ENCODE measurements at places on chromosomes 3 and 15.

GRCh38 chr3:189624130-189624529 lies 7.1 kb upstream of the TP63 start:
- no peak for DNase-seq

DNA sequence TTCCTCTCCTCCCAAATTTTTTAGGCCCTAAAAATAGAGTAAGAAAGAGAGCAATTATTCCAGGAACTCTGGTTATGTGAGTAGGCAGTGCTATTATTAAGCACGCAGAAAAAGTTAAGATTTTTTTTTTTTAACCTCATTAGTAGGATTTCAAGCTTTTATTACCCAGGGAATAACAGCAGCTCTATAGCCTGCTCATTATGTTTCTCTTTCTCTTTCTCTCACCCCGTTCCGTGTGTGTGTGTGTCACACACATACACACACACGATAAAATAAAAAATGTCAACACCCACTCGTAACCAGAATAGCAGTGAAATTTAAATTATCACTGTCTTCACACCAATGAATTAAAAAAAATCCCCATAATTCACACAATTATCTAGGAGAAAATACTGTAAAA lies 30.3 kb downstream of the GADL1 start:
- DNase-seq, result no peak

DNA sequence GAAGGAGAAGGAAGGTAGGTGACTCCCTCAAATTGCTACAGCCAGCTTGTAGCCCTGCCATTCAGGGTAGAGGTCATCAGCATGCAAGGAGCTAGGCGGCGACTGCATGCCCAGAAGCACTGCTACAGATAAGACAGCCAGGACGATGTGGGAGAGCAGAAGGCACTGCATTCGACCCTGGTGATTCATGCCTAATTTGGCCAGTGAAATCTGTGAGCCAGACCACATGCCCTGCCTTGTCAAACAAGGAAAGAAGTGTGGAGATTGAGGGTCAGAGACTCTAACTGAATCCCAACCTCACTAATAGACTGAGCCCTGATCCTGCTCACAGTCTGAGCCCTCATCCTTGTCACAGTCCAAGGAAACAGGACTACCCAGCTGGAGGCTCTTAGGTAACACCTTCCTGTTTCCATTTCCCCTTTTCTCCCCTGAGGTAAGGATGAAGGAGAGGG lies 86.6 kb downstream of the LINGO1 start:
- DNase-seq, result peak; percentile 87

- DNase-seq, result no peak
Measured at GRCh38 chr3:35677797-35678196, 38.5 kb downstream of the ARPP21 start.

GRCh38 chr3:195808741-195809290 lies 2.9 kb downstream of the MUC4 start:
- DNase-seq, result no peak

GRCh38 chr15:85493260-85493659 lies 112.9 kb downstream of the AKAP13 start:
- DNase-seq, result no peak

- no peak for DNase-seq
Measured at GRCh38 chr15:88020806-88021205, 235.7 kb downstream of the NTRK3 start.

- DNase-seq, result no peak
Measured at GRCh38 chr15:78364233-78364632, 24.1 kb downstream of the CRABP1 start.

GRCh38 chr3:71016178-71016845 lies 567.2 kb downstream of the FOXP1 start:
- DNase-seq, result no peak

DNA sequence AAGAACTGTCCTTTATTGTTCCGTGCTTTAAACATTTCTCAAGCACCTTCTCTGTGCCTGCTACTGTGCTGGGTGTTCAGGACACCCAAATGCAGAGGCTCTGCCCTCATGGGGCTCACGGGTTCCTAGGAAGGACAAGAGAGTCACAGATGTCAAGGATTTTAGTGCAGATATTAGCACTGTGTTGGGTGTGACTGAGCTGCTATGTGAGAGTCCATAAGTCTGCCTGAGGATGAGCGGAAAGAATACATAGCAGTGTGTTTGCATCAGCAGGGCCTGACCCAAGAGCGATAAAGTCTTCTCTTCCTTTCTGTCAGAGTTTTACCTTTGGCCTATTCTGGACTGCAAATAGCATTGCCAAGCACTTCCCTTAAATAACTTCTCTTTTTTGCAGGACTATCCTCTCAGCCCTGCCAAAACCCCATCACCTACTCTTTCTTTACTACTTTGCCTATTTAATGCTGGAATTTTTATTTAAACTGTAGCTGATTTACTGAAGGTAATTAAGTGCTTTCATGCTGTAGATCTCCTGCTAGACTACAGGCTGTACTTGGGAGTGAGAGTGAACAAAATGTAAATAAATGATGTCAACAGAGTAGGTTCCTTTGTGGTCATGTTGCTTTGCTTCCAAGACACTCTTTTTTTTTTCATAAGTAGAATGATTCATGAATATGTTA lies 459.4 kb upstream of the TPRG1 start:
- DNase-seq, result peak; percentile 50

DNA sequence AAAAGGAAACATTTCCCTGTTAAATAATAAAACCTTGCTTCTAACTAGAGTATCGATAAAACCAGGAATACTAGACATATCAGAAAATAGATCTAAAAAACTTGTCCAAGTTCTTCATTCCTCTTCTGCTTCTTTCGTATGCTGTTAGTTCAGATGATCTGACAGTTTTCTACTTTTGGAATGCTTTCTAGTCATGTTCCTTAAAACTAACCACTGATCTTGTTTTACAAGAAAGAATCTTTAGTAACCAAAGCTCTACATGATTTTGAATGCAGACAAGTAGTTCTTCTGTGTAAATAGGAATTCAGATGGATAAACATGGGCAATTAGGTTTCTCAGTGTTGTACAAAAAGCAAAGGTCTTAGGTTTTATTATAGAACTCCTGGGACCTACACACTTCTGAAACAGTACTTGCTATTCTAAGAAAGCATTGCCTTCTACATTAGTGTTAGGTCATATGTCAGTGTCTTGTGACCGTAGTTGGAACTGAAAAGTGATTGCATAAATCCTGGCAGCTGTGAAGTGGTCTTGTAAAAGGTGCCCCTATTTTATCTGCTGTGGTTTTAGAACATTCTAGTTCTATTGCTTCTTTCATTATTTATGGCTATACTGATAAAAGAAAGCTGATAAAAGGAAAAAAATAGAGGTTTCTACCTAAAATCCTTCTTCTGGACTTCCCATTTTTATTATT lies 40.7 kb downstream of the SNRK start:
- no peak for DNase-seq

DNA sequence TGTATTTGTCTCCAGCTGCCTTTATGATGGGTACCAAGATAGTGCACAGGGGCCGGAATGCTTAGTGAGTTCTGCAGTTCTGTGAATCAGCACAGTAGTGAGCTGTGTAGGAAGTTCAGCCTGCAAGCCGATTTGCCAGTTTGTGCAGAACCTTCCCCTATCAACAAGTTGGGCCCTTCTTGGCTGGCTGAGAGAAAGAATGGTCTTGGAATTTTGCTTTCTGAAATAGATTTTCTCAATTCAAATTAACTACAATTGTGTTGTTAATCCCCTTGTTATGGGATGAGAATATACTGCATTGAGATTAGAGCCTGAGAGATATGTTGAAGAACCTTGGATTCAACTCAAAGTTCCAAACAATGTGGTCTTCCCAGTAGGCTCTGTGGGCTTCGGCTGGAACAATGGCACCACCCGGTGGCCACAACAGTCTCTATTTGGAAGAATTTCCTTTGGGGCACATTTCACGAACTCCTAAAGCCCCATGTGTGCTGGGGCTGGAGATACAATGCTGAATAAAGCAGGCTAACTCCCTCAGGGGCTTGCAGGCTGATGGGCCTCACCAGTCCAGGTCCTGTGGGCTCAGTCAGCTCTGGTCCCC lies 59.1 kb downstream of the TRIM42 start:
- DNase-seq, result peak; percentile 14

GRCh38 chr3:117553461-117553860 lies 843.9 kb downstream of the TUSC7 start:
- DNase-seq, result no peak

DNA sequence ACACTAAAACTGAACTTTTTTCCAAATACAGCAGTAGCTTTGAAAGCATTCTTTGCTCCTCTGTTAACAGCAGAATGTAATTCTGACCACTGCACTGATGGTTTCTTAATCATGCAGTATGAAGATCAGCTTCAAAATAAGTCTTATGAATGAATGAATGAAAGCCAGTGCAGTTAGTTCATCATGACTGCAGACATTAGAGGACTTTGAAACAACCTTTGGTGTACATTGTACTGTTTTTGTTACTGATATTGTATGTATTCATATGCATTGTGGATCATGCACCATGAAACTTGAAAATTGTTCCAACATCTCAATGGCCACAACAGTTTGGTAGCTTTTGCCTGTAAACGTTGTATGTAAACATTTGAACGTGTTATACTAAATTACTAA lies 1.3 kb upstream of the TNIK start:
- DNase-seq, result no peak

DNA sequence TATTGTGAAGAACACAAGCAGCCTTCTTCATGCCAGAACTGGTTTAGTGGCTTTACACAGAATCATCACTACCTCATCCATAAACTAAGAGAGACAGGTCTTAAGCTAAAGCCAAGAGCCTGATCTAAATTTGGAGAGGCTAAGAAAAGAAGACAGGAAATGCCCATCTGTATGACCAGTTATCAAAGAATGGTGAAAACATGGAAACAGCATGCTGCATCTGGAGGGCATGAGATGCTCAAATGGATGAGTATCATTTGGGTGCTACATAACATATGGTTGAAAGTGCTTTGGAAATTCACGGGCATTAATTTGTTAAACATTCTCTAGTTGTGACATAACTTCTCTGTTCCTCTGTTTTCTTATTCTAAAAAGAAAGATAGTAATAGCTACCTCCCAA lies 112.5 kb downstream of the CPNE4 start:
- no peak for DNase-seq
